ENCODE measurements at places on chromosomes 6 and 20.

GRCh38 chr6:39948199-39948791, 14.0 kb upstream of the MOCS1 start:
- H3K27me3 ChIP-seq = no peaks in the 10 kb centered on the region
- no peak overlapping the region for H3K4me3 ChIP-seq
- H3K36me3 ChIP-seq = no peaks in the 10 kb centered on the region
- no peak overlapping the region for H3K27ac ChIP-seq
- no peak for DNase-seq
- no peaks in the 10 kb centered on the region for H3K4me1 ChIP-seq

GRCh38 chr6:44263354-44264100, 1.8 kb downstream of the NFKBIE start:
- peaks cover 26% of the 10 kb centered on the region for H3K36me3 ChIP-seq
- H3K4me3 ChIP-seq = peak overlapping the region; percentile 88
- no peaks in the 10 kb centered on the region for H3K27me3 ChIP-seq
- H3K4me1 ChIP-seq = peaks cover 37% of the 10 kb centered on the region

GRCh38 chr6:116323863-116324262, 44.1 kb upstream of the TSPYL1 start:
- no peaks in the 10 kb centered on the region for H3K4me1 ChIP-seq
- no peak overlapping the region for H3K4me3 ChIP-seq
- H3K36me3 ChIP-seq = peaks cover 2% of the 10 kb centered on the region
- DNase-seq = no peak

DNA sequence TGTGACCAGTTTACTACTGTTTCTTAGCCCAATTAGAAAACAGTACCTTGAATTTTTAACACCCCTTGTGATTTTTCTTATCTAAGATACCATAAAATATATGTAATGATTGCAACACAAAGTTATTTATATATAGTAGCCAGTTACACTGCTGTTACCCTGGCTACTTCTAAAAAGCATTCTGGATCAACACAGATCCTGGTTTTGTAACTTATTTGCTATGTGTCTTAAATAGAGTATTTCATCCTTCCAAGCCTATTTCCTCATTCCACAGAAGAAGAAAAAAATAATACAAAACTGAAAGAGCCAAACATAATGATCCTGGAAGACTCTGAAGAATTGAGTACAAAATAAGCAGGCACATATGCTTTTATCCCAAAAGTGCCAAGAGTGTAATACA, 19.0 kb upstream of the GSTA4 start:
- H3K4me3 ChIP-seq = no peak overlapping the region
- H3K27me3 ChIP-seq = no peaks in the 10 kb centered on the region
- no peaks in the 10 kb centered on the region for H3K4me1 ChIP-seq

GRCh38 chr6:74597840-74598239, 608.0 kb downstream of the COL12A1 start:
- no peaks in the 10 kb centered on the region for H3K36me3 ChIP-seq
- DNase-seq = no peak
- H3K27me3 ChIP-seq = no peaks in the 10 kb centered on the region
- no peak overlapping the region for H3K4me3 ChIP-seq

DNA sequence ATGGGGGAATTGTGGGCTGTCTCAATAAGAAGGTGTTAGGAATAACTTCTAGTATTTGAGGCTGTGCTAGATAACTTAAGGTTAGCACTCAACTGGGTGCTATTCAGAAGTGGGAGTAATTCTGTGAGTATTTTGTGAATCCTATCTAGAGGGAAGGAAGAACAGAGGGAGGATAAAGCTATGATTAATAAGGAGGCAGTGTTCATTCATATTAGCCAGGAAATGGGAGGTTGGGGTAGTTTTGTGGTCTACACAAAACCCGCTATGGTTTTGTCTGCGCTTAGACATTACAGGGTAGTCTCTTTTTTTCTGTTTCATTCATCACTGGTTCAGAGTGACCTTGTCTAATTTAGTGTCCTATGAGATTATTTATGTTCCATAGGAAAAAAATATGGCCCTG, 341.0 kb downstream of the ARHGAP18 start:
- no peak overlapping the region for H3K4me3 ChIP-seq
- H3K27me3 ChIP-seq = no peaks in the 10 kb centered on the region
- no peaks in the 10 kb centered on the region for H3K4me1 ChIP-seq
- no peak overlapping the region for H3K27ac ChIP-seq
- no peak for DNase-seq

GRCh38 chr6:140915103-140915502, 1217.6 kb upstream of the GJE1 start:
- H3K27me3 ChIP-seq = no peaks in the 10 kb centered on the region
- H3K36me3 ChIP-seq = no peaks in the 10 kb centered on the region
- no peak overlapping the region for H3K4me3 ChIP-seq
- no peak for DNase-seq

DNA sequence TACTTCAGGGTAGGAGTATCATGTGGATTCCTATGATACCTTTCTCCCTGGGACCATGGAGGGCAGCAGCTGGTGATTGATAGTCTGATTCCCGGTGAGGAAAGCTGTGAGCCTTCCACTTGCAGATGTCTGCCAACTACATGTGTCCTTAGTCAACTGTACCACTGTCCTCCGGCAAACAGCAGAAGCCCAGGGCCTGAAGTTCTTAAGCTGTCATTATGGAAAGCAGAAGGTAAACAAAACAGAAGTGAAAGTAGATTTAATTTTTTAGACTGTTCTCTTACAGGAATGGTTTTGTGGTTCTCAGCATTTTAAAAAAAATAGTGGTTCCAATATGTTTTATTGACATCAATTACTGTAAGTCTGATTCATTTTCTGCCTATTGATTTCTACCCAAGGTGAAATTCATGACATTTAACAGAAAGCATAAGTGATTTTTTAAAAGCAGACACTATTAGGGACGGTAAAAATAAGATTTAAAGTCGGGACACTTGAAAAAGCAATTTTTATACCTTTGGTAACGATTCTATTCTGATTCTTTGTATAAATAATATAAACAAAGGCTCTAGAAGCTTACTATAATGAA, 36.6 kb downstream of the PTPN1 start:
- peaks cover 46% of the 10 kb centered on the region for H3K4me1 ChIP-seq
- peak overlapping the region; percentile 21 for H3K4me3 ChIP-seq
- peaks cover 3% of the 10 kb centered on the region for H3K36me3 ChIP-seq
- no peaks in the 10 kb centered on the region for H3K27me3 ChIP-seq

DNA sequence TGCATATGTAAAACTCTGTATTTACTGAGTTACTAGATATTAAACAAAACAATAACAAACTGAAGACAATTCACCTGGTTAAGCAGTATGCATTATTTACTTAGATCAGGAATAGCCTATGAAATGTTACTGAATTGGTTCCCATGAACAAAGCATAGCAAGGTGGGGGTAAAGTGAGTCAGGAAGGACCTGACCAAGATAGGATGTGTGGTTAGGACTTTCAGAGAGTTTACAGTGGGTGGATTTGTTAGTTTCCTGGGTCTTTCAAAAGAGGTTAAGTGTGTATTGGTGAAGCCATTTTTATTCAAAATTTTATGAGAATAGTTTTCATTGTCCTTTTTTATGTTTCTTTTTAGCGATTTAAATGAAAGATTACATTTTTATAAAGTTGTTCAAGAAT, 32.9 kb downstream of the TBPL1 start:
- no peak overlapping the region for H3K4me3 ChIP-seq
- DNase-seq = no peak
- peaks cover 11% of the 10 kb centered on the region for H3K4me1 ChIP-seq
- H3K27ac ChIP-seq = no peak overlapping the region
- no peaks in the 10 kb centered on the region for H3K27me3 ChIP-seq

GRCh38 chr6:162154930-162155329, 572.6 kb downstream of the PRKN start:
- DNase-seq = no peak
- H3K4me1 ChIP-seq = peaks cover 9% of the 10 kb centered on the region
- H3K4me3 ChIP-seq = no peak overlapping the region

- DNase-seq = peak; percentile 96
- no peaks in the 10 kb centered on the region for H3K36me3 ChIP-seq
Measured at GRCh38 chr6:12653486-12653885, 63.1 kb upstream of the PHACTR1 start.

GRCh38 chr6:72386324-72386723, 235.5 kb upstream of the KCNQ5 start:
- no peak overlapping the region for H3K4me3 ChIP-seq
- H3K36me3 ChIP-seq = no peaks in the 10 kb centered on the region
- no peaks in the 10 kb centered on the region for H3K27me3 ChIP-seq
- H3K4me1 ChIP-seq = no peaks in the 10 kb centered on the region
- no peak overlapping the region for H3K27ac ChIP-seq

GRCh38 chr20:31864521-31865400, 5.6 kb downstream of the DUSP15 start:
- DNase-seq = no peak
- H3K4me1 ChIP-seq = peaks cover 41% of the 10 kb centered on the region
- no peak overlapping the region for H3K4me3 ChIP-seq
- no peaks in the 10 kb centered on the region for H3K36me3 ChIP-seq
- no peak overlapping the region for H3K27ac ChIP-seq

DNA sequence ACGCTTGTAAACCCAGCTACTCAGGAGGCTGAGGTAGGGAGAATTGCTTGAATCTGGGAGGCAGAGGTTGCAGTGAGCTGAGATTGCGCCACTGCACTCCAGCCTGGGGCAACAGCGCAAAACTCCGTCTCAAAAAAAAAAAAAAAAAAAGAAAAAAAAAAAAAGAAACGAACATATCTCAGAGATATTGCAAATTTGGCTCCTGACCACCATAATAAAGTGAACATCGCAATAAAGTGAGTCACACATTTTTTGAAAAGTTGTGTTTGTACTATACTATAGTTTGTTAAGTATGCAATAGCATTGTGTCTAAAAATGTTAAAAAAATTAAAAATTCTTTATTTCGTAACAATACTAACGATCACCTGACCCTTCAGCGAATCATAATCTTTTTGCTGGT, 13.3 kb downstream of the RSPH9 start:
- no peak overlapping the region for H3K27ac ChIP-seq
- H3K27me3 ChIP-seq = no peaks in the 10 kb centered on the region
- DNase-seq = no peak
- no peaks in the 10 kb centered on the region for H3K36me3 ChIP-seq
- no peaks in the 10 kb centered on the region for H3K4me1 ChIP-seq
- no peak overlapping the region for H3K4me3 ChIP-seq

DNA sequence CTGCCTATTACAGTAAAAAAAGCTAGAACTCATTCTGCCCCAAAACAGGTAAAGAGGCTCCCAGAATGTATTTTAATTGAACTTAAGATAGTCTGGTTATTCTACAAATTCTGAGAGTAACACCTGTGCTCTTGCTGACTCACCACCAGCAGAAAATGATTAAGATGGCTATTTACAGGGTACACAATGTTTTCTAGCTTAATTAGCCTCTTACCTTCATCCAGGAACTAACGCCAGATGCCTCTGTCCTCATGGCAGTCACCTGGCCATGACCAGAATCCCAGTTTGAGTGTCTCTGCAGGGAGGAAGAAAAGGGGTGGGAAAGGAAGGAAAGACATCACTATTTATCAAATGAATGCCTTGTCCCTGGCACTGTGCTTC, 31.3 kb upstream of the PPP1R3G start:
- H3K27me3 ChIP-seq = no peaks in the 10 kb centered on the region
- peaks cover 2% of the 10 kb centered on the region for H3K4me1 ChIP-seq
- no peak overlapping the region for H3K4me3 ChIP-seq
- no peak overlapping the region for H3K27ac ChIP-seq
- no peaks in the 10 kb centered on the region for H3K36me3 ChIP-seq

GRCh38 chr6:57315111-57315510, 2.3 kb upstream of the PRIM2 start:
- H3K27ac ChIP-seq = no peak overlapping the region
- H3K4me1 ChIP-seq = peaks cover 8% of the 10 kb centered on the region
- no peaks in the 10 kb centered on the region for H3K27me3 ChIP-seq
- no peak for DNase-seq

GRCh38 chr6:36436466-36436865, 6.2 kb downstream of the PXT1 start:
- H3K4me1 ChIP-seq = peaks cover 2% of the 10 kb centered on the region
- no peak for DNase-seq
- no peaks in the 10 kb centered on the region for H3K27me3 ChIP-seq

- H3K36me3 ChIP-seq = no peaks in the 10 kb centered on the region
- H3K4me1 ChIP-seq = peaks cover 15% of the 10 kb centered on the region
- no peak for DNase-seq
- no peak overlapping the region for H3K4me3 ChIP-seq
- no peak overlapping the region for H3K27ac ChIP-seq
Measured at GRCh38 chr6:139765825-139766285, 391.4 kb upstream of the CITED2 start.

DNA sequence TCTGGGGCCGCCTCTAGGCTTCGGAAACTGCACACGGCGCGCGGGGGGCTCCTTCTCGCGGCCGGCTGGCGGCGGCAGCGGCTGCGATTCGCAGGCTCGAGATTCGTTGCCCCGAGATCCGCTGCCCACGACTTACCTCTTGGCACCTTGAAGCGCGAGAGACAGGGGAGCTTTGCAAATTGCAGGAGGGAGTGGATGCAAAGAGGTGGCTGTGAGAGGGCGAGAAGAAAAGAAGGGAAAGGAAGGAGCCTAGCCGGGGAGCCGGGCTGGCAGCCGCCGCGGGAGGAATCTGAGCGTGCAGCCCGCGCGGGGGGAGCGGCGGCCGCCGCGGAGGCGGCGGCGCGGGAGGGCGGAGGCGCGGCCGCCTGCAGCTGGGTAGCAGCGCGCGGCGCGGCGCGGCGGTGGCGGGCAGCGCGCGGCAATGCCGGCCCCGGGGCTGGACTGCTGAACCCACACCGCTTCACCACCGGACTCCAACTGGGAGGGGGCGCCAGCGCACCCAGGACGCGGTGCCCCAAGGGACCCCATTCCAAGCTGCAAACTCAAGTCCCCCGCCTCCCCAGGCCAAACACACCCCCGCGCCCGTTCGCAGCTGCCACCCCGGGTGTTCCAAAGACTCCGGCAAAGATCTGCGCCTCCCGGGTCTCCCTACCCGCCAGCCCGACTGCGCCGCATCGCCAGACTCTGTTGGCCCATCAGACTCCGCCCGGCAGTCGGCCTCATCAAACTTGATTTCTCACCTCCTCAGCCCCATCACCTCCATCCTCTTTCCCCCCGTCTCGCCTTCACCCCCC, 44.2 kb upstream of the SUPT3H start:
- H3K27me3 ChIP-seq = no peaks in the 10 kb centered on the region
- peak overlapping the region; percentile 64 for H3K27ac ChIP-seq
- peak; percentile 82 for DNase-seq

DNA sequence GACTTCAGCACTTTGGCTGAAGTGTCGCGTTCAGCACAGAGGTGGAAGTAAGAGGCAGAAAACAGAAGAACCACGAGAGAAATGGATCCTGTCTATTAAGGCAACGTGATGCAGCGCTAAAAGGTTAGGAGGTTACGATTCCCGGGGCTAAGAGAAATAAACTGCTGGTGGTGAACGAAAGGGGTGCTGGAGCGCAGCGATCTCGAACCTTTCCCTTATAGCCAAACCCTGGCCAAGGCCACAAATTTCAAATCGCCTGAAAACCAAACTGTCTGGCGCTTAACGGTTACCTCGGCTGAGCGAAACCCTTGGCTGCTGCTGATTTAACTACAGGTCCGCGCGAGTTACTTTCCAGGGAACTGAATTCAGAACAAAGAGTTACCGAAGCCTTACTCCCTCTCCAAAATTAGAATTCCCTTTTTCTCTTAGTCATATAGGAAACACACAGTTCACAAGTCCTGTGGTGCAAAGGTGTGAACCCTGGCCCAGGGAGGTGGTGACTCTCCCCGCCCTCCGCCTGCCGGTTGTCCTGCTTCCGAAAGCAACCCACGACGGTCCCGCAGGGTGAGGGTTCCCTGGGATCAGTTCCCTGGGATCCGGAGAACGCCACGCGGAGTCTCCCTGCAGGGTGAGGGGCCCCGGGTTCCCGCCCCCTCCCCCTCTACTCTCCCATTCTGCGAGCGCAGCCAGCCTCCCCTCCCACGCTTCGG, 1.3 kb upstream of the SLC35D3 start:
- H3K4me1 ChIP-seq = peaks cover 40% of the 10 kb centered on the region
- no peaks in the 10 kb centered on the region for H3K36me3 ChIP-seq
- peaks cover 32% of the 10 kb centered on the region for H3K27me3 ChIP-seq
- peak overlapping the region; percentile 63 for H3K4me3 ChIP-seq
- DNase-seq = peak; percentile 18
